ENCODE measurements at places on chromosomes 3 and 15. TPM values are rescaled to one million over a fixed set of nuclear protein-coding genes. Genes with fewer than 3 reads are reported as not detected.

Gene RAB27A
- polyA plus RNA-seq, result 15.9 TPM

DNA sequence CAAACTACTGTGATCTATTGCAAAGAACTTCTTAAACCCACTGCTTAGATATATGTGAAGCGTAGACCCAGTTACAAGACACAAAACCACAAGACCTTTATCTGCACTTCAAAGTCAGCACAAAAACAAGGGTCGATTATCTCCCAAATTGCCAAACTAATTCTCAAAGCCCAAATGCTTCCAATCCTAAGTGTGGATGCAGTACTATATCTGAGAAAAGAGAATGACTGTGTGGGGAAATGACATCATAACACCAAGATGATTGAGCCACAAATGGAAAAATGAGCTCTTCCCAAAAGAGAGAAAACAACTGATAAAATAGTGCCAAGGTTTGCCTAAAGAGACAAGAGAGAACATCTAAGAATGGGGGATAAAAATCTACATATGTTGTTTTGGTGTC lies 86.2 kb downstream of the MEIS2 start:
- DNase-seq, result no peak

DNA sequence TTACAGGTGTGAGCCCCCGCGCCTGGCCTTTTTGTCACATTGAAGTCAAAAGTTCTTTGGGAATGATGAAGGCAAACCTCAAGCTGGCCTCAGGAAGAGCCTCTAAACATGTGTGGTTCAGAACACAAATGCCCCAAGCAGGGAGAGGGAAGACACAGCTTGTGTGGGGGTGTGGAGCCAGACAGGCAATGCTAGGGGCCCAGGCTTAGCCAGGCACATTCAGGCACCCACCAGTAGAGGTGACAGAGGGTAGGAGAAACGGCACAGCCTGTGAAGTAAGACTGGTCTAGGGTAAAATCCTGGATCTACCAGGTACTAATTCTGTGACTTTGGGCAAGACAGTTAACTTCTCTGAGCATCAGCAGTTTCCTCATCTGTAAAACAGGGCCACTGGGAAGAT lies 3.5 kb downstream of the HDC start:
- no peak for DNase-seq

- no peak for DNase-seq
These were observed 46.2 kb upstream of the FILIP1L start for GRCh38 chr3:100160521-100160920.

- no peak for DNase-seq
These were observed 16.0 kb upstream of the SRP14 start for GRCh38 chr15:40054855-40055575.

DNA sequence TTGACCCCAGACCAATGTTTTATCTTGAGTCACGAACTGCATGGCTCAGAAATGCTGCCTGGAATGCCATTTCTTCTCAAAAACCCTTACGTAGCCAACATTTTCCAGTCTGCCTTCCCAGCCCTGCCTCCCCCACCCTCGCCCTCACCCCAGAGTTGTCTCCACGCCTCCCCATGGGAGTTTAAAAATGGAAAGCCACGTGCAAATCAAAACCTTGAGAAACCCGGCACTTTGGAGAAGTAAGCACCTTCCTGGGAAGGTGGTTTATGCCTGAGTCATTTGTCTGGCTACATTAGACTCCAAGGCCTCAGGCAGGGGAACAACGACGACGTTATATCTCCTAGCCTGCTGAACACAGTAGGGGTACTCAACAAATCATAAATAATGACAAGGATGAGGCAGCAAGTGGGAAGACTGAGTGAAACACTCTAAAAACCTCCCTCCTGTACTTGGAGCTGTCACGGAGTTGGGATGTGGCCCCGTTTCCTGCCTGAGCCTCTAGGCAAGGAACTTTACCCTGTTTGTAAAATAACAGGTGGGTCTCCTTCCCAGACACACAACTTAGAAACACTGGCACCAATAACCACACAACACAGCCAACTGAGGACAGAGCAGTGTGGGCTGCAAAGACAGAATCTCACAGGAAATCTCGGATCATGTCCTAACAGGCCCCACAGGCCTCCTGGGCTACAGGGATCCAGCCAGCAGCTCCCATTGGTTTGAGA lies 179.1 kb downstream of the NTRK3 start:
- no peak for DNase-seq

DNA sequence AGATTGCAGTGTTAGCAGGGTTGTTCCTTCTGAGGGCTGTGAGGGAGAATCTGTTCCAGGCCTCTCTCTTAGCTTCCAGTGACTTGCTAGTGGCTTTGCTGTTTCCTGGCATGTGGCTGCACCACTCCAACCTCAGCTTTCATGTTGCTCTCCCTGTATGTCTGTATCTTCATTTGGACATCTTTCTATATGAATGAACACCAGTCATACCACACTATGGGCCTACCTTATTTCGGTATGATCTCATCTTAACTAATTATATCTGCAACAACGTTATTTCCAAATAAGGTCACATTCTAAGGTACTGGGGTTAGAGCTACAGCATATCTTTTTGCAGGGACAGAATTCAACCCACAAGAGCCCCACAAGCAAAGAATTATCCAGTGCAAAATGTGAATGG lies 356.7 kb upstream of the UMPS start:
- DNase-seq, result no peak

Measured in right renal cortex interstitium (tissue), 3 donors.